ENCODE measurements at places on chromosomes 7 and 10. TPM values are rescaled to one million over a fixed set of nuclear protein-coding genes. Genes with fewer than 3 reads are reported as not detected.

Gene PLXNA4
- total RNA-seq: 20.5 TPM

Gene SGCE
- 0.97 TPM for total RNA-seq

Gene CHAT
- not detected for total RNA-seq

Gene SEMA4G
- 0.54 TPM for total RNA-seq

Gene MYO3A
- total RNA-seq: not detected

Gene CCDC3
- not detected for total RNA-seq

Gene GATAD1
- 28.0 TPM for total RNA-seq

Gene PRKCQ
- 61.2 TPM for total RNA-seq

Gene CTTNBP2
- not detected for total RNA-seq

Gene AZGP1
- total RNA-seq: not detected

Gene PRSS37
- not detected for total RNA-seq

Gene DYNC1I1
- not detected for total RNA-seq

Gene CC2D2B
- 0.48 TPM for total RNA-seq

Gene TUBAL3
- total RNA-seq: not detected

Gene CYP3A4
- total RNA-seq: not detected

Gene COX19
- 26.2 TPM for total RNA-seq

Gene CCL24
- not detected for total RNA-seq

Gene NEUROD6
- not detected for total RNA-seq

Gene ANKRD7
- total RNA-seq: 1.2 TPM

Gene WDR86
- total RNA-seq: 4.0 TPM

Gene TMEM248
- 88.1 TPM for total RNA-seq

Gene VAX1
- not detected for total RNA-seq

DNA sequence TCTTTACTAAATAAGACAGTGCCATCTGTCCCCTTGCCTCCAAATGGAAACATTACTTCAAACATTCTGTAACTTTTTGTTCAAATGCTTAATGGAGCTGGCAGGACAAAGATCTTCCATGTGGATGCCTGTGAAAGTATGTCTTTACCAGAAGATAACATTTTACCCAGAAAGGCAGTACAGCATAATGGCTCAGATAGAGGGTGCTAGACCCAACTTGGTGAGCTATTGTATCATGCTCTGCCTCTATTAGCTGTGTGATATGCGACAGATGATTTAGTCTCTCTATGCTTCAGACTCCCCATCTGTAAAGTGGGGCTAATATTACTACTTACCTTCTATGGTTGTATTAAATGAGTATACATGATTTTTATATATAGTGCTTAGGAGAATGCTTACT lies 8.8 kb upstream of the SMKR1 start:
- H3K4me1 ChIP-seq: peaks cover 10% of the 10 kb centered on the region
- H3K27me3 ChIP-seq: peaks cover 5% of the 10 kb centered on the region
- H3K27ac ChIP-seq: no peak overlapping the region
- no peak overlapping the region for H3K4me3 ChIP-seq
- H3K36me3 ChIP-seq: peaks cover 6% of the 10 kb centered on the region
- no peak for DNase-seq

- H3K36me3 ChIP-seq: no peaks in the 10 kb centered on the region
- H3K4me3 ChIP-seq: no peak overlapping the region
- H3K27ac ChIP-seq: no peak overlapping the region
- H3K4me1 ChIP-seq: peaks cover 11% of the 10 kb centered on the region
- peaks cover 3% of the 10 kb centered on the region for H3K27me3 ChIP-seq
- DNase-seq: no peak
These were observed 54.2 kb upstream of the PARD3 start for GRCh38 chr10:34869135-34869836.

DNA sequence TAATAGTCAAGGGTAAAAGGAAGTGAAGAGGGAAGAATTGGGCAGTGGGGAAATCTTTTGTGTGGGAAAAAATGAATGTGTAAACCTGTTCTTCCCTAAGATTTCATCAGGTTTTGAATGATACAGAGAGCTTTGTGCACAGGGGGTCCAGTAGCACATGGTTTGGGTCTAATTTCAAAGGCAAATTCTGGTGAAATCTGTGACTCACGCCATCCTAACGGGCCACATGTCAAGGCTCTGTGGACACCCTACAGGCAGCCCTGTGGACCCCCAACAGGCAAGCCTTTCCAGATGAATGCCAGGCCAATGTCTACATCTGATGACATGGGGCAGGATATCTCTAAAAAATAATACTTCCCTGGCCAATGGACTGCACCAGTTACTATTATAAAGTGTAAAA lies 309.8 kb downstream of the PARD3 start:
- no peaks in the 10 kb centered on the region for H3K4me1 ChIP-seq
- no peak for DNase-seq
- H3K27ac ChIP-seq: no peak overlapping the region

DNA sequence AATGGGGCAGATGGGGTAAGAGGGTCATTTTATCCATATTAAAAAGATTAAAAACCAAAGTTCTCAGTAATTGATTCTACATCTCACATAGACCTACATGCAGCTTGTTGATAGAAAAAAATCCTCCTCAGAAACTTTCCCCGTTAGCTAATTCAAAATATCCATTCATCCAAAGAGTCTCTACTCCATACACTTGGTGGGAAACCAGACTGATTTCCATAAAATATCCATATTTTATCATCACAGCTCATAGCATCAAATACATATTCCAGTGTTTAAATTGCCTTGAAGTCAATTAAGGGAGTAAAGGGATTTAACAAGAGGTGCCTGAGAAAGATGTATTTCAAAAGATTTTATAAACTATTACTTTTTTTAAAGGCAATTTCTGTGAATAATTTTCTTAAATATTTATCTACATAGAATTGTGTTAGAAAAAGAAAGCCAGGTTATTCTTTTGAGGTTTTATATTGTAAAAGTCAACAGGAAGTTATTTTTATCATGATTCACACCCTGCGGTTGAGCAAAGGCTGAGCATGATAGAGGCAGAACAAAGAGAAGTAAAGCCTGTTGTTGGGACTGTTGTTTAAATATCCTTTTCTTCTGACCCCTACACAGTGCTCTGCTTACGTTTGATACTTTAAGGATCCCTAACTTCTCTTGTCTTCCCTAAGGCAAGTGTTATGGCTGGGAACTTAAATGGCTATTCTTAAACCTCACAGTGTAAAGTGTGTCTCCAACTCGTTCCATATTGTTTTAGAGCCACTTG lies 266.7 kb downstream of the PRKG1 start:
- no peak overlapping the region for H3K4me3 ChIP-seq
- DNase-seq: no peak
- H3K27me3 ChIP-seq: no peaks in the 10 kb centered on the region
- H3K36me3 ChIP-seq: no peaks in the 10 kb centered on the region
- no peaks in the 10 kb centered on the region for H3K4me1 ChIP-seq

DNA sequence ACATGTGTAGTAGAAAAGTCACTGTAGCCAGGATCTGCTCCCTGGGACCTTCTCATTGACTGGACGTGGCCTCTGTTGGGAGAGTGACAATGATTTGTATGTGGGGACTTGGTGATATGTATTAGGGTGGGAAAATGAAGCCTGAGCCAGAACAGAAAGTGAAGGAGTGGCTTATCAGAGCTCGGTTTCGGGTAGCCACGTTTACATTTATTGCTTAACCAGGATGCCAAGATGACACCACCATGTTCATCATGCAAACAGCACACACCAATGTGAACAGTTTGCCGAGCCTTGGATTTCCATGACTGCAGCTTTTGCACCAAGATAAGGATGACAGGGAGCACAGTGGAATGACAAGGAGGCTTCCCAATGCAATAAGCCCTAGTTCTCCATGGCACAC lies 112.8 kb upstream of the STK17A start:
- H3K27me3 ChIP-seq: peaks cover 21% of the 10 kb centered on the region
- no peaks in the 10 kb centered on the region for H3K4me1 ChIP-seq
- H3K36me3 ChIP-seq: no peaks in the 10 kb centered on the region
- no peak for DNase-seq

GRCh38 chr10:69389827-69390490 lies 26.8 kb downstream of the TACR2 start:
- H3K27me3 ChIP-seq: no peaks in the 10 kb centered on the region
- peaks cover 27% of the 10 kb centered on the region for H3K4me1 ChIP-seq
- DNase-seq: no peak
- H3K27ac ChIP-seq: peak overlapping the region; percentile 72
- no peak overlapping the region for H3K4me3 ChIP-seq
- H3K36me3 ChIP-seq: peaks cover 35% of the 10 kb centered on the region

GRCh38 chr7:17530741-17531421 lies 232.4 kb downstream of the AHR start:
- peaks cover 5% of the 10 kb centered on the region for H3K36me3 ChIP-seq
- H3K27me3 ChIP-seq: peaks cover 20% of the 10 kb centered on the region
- no peak overlapping the region for H3K4me3 ChIP-seq
- no peak overlapping the region for H3K27ac ChIP-seq
- peaks cover 20% of the 10 kb centered on the region for H3K4me1 ChIP-seq

DNA sequence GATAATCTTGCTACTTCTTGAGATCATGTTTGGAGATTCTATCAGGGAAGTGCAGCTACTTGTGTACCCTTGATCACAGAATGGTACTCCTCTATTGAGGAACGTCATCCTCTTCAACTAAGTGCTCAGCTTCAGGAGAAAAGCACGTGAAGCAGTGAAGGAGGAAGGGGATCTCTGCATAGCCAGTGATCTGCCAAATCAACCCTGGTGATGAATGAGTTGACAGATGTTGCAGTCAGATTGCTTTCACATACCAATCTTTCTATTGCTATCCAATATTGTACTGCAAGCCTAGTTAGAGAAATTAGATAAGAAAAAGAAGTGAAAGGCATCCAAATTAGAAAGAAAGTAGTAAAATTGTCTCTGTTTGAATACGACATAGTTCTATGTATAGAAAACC lies 309.4 kb downstream of the TWIST1 start:
- H3K4me1 ChIP-seq: no peaks in the 10 kb centered on the region
- no peak for DNase-seq
- H3K27me3 ChIP-seq: no peaks in the 10 kb centered on the region
- no peaks in the 10 kb centered on the region for H3K36me3 ChIP-seq
- H3K27ac ChIP-seq: no peak overlapping the region

DNA sequence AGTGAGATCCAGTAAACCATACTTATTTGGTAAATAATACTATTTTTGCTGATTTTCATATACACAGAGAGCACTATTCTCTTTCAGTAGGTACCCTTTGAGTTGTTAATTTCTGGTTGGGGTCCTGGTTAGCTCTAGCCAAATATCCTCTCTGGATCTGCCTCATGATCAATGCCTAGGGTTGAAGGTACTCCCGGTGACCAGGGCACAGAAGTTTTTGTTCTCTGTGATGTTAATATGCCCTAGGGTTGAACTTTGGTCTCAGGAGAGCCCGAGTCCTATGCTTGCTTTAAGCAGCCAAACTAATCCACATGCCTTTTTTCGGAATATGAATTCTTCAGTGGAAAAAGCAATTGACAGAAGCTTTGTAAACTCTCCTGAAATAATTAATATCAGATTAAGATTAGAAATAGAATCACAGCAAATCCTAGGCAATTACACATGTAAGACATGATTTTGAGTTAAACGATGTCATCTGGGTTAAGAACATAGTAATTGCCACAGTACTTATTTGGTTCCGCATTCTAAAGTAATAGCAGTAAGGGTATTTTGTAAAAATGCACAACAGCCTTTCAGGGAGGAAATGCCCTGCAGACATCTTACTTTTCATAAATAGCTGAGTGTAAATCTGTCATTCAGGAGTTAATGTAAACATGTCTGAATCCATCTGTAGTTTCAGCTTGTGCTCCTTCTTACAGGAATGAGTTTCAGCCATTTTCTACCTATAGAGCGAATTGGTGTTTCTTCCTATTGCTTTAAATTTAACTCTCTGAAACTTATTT lies 10.1 kb downstream of the CHN2 start:
- H3K27ac ChIP-seq: no peak overlapping the region
- H3K36me3 ChIP-seq: no peaks in the 10 kb centered on the region
- H3K4me3 ChIP-seq: no peak overlapping the region
- DNase-seq: no peak
- H3K4me1 ChIP-seq: peaks cover 16% of the 10 kb centered on the region

DNA sequence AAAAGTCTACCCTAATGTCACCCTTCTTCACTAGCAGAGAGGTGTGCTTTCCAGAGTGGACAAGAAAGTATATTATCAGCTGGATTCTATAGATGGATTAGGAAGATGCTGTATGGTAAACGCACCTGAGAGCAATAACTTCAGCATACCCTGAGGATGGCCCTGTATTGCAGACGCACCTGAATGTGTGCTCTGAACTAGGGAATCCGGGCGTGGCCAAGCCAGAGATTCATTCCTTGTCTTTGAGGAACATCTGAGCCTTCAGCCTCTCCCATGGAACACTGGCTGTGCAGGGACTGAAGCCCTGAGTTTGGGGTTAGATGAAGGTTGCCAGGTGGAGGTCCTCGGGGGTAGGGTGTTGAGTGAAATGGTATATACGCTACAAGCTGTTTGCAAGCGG lies 66.2 kb upstream of the NFE2L3 start:
- no peak overlapping the region for H3K27ac ChIP-seq
- H3K27me3 ChIP-seq: peaks cover 11% of the 10 kb centered on the region
- H3K4me1 ChIP-seq: peaks cover 4% of the 10 kb centered on the region
- H3K36me3 ChIP-seq: no peaks in the 10 kb centered on the region
- no peak overlapping the region for H3K4me3 ChIP-seq

GRCh38 chr7:132557489-132558044 lies 18.7 kb downstream of the PLXNA4 start:
- H3K4me1 ChIP-seq: peaks cover 37% of the 10 kb centered on the region
- H3K27ac ChIP-seq: peak overlapping the region; percentile 28
- peaks cover 52% of the 10 kb centered on the region for H3K36me3 ChIP-seq
- peak overlapping the region; percentile 56 for H3K4me3 ChIP-seq
- DNase-seq: no peak
- peaks cover 14% of the 10 kb centered on the region for H3K27me3 ChIP-seq

DNA sequence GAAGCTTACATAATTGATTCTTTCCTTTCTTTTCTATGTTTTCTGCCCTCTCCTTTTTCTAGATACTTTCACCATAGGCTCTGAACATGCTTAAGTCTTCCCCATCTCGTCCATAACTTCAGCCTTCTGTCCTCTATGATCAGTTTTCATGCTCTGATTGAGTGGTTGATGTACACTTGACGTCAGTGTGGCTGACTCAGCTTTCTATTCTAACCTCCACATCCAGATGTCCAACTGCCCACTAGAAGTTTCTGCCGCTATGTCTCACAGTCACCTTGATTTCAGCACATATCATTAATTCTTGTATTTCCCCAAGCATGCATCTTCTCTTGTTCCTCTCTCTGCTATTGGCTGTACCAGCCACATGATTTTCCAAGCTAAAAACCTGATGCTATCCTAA lies 15.0 kb downstream of the CDK14 start:
- no peaks in the 10 kb centered on the region for H3K36me3 ChIP-seq
- DNase-seq: no peak
- H3K27me3 ChIP-seq: no peaks in the 10 kb centered on the region
- H3K4me1 ChIP-seq: no peaks in the 10 kb centered on the region
- no peak overlapping the region for H3K27ac ChIP-seq

GRCh38 chr7:137403353-137403695 lies 59.8 kb upstream of the PTN start:
- no peaks in the 10 kb centered on the region for H3K27me3 ChIP-seq
- no peaks in the 10 kb centered on the region for H3K4me1 ChIP-seq
- H3K36me3 ChIP-seq: no peaks in the 10 kb centered on the region

DNA sequence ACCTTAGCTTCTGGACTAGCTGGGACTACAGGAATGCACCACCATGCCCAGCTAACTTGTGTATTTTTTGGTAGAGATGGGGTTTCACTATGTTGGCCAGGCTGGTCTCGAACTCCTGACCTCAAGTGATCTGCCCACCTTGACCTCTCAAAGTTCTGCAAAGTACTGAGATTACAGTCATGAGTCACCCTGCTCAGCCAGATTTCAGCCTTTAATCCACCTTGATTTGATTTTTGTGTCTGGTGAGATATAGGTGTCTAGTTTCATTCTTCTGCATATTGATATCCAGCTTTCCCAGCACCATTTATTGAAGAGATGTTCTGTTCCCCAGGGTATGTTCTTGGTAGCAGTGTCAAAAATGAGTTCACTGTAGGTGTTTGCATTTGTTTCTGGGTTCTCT lies 20.1 kb upstream of the CYP3A7 start:
- DNase-seq: no peak
- no peak overlapping the region for H3K27ac ChIP-seq
- no peaks in the 10 kb centered on the region for H3K36me3 ChIP-seq
- H3K4me1 ChIP-seq: no peaks in the 10 kb centered on the region
